Endodermal cell (in vitro differentiated cells): ENCODE measurements at places on chromosomes 5 and 9. TPM values are rescaled to one million over a fixed set of nuclear protein-coding genes. Genes with fewer than 3 reads are reported as not detected.

ZFP2 gene
- 1.3 and 3.3 TPM in 2 replicates for total RNA-seq

SOX30 gene
- total RNA-seq = 0.36 and 0.48 TPM in 2 replicates

IFNE gene
- 0.89 to 2.0 TPM (median 1.7 TPM) in 3 replicates for total RNA-seq

- DNase-seq = no peak
- peaks cover 4% of the 10 kb centered on the region for H3K27me3 ChIP-seq
- H3K4me1 ChIP-seq = no peaks in the 10 kb centered on the region
- H3K4me3 ChIP-seq = no peak overlapping the region
- no peaks in the 10 kb centered on the region for H3K36me3 ChIP-seq
These were observed 377.2 kb downstream of the GADD45G start for GRCh38 chr9:89982016-89982415.

DNA sequence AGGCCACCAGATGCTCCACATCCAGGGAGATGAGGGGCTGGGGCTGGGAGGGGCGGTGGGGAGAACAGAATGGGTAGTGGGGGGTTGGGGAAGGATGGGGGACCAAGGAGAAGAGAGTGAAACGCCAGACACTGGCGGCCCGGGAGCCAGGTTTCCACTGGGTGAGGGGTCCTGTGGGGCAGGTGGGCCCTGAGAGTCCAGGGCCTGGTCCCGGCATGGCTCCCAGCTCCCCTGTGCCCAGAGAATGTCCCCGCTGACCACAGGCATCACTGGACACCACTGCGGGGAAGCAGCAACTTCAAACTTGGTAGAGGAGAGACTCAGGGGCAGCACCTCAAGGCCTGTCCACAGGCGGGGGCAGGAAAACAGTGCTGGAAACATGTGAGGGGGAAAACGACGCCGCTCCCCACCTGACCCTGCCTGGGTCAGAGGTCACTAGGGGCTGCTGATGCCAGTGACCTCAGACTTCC is 13.2 kb downstream of the NINJ1 start:
- no peak overlapping the region for H3K4me3 ChIP-seq
- no peaks in the 10 kb centered on the region for H3K36me3 ChIP-seq
- H3K4me1 ChIP-seq = no peaks in the 10 kb centered on the region
- no peaks in the 10 kb centered on the region for H3K27me3 ChIP-seq

DNA sequence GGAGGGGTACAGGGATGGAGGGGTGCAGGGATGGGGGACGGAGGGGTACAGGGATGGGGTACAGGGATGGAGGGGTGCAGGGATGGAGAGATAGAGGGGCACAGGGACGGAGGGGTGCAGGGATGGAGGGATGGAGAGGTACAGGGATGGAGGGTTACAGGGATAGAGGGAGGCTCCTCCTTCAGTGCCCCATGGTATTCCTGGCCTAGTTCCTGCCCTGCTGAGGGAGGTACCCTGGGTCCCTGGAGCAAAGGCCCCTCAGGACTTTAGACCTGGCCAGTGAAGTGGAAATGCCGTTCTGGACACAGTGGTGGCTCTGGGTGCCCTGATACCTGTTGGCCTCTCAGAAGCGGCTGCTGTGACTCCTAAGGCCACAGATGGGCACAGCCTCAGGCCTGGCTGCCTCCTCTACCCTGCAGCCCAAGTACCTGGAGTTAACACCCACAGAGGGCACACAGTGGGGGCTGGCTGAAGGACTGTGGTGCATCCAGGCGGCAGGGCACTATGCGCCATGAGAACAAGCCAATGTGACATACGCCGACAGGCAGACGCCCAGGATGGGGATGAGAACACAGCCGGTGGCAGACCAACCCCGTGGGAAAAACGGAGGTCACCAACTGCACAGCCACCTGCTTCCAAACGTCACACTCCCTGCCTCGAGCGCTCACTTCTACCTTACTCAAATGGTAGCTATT is 8.4 kb downstream of the PTGES2 start:
- no peaks in the 10 kb centered on the region for H3K4me1 ChIP-seq
- no peak for DNase-seq
- H3K27me3 ChIP-seq = no peaks in the 10 kb centered on the region
- no peak overlapping the region for H3K27ac ChIP-seq
- no peak overlapping the region for H3K4me3 ChIP-seq

DNA sequence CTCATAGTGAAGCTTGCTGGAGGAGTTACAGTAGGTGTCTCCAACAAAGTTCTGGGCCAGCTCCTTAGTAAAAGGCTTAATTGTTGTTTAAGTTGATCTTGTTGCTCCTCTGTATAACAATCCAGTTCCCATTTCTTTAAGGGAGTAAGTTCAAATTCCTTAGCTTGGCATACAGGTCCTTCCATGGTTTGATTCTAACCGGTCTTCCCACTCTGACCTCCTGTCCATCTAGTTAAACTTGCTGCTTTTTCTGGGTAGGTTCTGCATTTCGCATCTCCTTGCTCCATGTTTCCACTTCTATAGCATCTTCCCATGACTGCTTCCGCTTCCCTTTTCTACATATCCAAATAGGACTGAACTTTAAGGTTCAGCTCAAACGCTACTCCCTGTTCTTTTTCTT is 95.5 kb downstream of the ARHGAP26 start:
- no peak overlapping the region for H3K27ac ChIP-seq
- no peaks in the 10 kb centered on the region for H3K36me3 ChIP-seq
- H3K4me3 ChIP-seq = no peak overlapping the region
- H3K4me1 ChIP-seq = peaks cover 15% of the 10 kb centered on the region
- no peak for DNase-seq
- no peaks in the 10 kb centered on the region for H3K27me3 ChIP-seq

- H3K27ac ChIP-seq = no peak overlapping the region
- H3K4me3 ChIP-seq = no peak overlapping the region
- no peak for DNase-seq
- no peaks in the 10 kb centered on the region for H3K36me3 ChIP-seq
- no peaks in the 10 kb centered on the region for H3K4me1 ChIP-seq
These were observed 427.3 kb downstream of the ISL1 start for GRCh38 chr5:51810592-51810991.

DNA sequence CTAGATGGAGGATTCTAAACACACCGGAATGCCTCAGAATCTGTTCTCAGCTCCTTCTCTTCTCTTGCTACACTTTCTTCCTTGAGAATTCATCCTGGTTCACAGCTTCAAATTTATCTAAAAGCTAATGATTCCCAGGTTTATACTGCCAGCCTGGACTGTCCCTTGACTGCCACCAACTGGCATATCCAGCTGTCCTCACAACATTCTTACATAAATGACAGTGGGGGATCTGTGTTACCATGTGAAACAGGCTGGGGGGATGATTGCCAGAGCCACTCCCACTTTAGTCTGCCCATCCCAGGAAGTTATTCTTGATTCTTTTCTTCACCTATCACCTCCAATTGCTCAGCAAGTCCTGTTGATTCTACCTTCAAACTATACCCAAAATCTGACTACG is 27.2 kb upstream of the ZFR start:
- DNase-seq = peak; percentile 58
- H3K36me3 ChIP-seq = no peaks in the 10 kb centered on the region
- no peaks in the 10 kb centered on the region for H3K4me1 ChIP-seq
- no peak overlapping the region for H3K27ac ChIP-seq
- H3K4me3 ChIP-seq = no peak overlapping the region
